ENCODE measurements at places on chromosomes 6 and 20.
A peak's percentile ranks its signal among the peaks of the same experiment; 100 is the strongest.

DNA sequence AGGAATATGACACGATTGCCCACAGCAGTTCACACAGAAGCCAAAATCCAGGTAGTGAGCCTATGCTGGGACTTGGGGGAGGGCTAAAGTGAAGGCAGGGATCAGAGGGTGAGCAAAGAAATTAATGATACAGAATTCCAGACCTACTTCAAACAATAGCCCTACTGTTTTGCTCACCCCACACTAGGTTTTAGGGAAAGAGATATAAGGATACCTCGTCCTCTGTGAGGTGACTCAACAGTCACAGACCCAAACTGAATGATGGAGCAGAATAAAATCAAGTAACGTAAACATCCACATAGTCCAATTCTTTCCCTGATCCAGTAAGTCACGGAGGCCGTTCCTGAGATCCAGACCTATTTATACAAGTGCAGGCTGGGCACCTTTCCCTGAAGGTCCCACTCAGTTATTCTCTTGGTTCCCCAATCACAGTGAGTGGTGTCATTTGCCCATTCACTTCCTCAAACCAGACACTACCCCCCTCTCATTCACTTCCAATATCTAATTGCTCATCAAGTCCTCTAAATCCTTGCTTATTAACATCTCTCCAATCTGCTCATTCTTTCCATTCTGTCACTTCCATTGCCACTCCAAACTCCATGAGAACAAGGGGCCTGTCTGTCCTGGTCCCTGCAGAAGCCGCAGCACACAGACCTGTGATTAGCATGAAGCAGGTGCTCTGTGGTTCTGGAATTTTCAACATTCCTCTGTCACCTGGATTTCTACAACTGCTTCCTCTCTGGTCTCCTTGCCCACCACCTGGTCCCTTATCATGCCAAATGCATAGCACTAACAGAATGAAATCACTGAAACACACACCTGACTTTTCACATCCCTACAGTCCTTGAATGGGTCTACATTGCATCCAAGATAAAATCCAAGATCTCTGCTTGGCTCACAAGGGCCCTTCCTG, 55.9 kb downstream of the ATXN1 start:
- DNase-seq = no peak

DNA sequence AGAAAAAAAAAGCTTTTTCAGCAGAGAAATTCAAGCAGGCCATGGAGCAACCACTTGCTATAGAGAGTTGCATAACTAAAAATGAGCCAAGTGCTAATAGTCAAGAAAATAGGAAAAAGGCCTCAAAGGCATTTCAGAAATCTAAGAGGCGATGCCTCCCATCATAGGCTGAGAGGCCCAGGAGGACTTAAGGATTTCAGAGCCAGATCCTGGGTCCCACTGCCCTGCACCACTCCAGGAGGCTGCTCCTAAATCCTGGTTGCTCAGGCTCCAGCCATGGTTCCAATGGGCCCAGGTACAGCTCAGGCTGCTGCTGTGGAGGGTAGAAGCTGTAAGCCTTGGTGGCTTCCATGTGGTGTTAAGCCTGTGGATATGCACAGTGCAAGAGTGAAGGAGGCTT, 5.5 kb downstream of the ZNF391 start:
- no peak for DNase-seq

GRCh38 chr6:7258231-7258763, 54.7 kb downstream of the SSR1 start:
- no peak for DNase-seq

GRCh38 chr20:43564455-43564854, 5.6 kb downstream of the SGK2 start:
- DNase-seq = no peak

DNA sequence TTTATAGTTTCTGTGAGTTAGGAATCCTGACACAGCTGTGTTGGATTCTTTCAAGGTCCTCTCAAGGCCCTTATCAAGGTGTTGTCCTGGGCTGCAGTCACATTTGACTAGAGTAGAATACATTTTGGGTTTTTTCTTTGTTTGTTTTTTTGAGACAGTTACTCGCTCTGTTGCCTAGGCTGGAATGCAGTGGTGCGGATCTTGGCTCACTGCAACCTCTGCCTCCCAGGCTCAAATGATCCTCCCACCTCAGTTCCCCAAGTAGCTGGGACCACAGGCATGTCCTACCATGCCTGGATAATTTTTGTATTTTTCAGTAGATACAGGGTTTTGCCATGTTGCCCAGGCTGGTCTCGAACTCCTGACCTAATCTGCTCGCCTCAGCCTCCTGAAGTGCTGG, 15.7 kb downstream of the NFYA start:
- DNase-seq = no peak

DNA sequence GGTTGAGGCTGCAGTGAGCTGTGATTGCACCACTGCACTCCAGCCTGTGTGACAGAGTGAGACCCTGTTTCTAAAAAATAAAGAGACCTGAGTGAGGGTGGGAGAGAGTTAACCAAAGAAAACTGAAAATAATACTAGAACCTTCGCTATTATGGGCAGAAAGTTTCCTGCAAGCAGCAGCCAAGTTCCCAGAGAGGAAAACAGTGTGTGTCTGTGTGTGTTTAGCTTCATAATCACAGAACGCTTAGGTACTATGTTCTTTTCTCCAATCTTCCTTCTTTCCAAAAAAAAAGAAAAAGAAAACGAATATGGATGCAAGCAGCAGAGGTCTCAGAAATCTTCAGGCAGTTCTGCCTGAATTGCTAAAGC, 170.0 kb downstream of the LY86 start:
- DNase-seq = no peak

DNA sequence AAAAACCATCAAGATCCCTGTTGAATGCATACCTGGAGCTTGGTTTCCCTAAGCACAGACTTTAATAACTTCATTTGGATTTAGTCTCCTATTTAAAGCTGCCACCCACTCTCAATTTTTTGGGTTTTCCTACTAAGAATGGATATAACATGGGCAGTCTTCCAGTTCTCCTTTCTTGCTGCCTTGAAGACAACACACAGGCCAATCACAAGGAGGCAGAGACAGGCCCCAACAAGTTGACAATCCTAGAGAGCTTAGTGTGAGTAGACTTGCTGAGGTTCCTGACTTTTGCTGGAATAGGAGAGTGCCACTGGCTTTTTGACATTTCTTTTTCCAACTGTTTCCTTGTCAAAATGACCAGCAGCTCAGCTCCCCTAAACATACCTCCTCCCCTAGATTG, 112.3 kb upstream of the ESR1 start:
- no peak for DNase-seq

- no peak for DNase-seq
These were observed 390.8 kb downstream of the GJA1 start for GRCh38 chr6:121826156-121826810.

DNA sequence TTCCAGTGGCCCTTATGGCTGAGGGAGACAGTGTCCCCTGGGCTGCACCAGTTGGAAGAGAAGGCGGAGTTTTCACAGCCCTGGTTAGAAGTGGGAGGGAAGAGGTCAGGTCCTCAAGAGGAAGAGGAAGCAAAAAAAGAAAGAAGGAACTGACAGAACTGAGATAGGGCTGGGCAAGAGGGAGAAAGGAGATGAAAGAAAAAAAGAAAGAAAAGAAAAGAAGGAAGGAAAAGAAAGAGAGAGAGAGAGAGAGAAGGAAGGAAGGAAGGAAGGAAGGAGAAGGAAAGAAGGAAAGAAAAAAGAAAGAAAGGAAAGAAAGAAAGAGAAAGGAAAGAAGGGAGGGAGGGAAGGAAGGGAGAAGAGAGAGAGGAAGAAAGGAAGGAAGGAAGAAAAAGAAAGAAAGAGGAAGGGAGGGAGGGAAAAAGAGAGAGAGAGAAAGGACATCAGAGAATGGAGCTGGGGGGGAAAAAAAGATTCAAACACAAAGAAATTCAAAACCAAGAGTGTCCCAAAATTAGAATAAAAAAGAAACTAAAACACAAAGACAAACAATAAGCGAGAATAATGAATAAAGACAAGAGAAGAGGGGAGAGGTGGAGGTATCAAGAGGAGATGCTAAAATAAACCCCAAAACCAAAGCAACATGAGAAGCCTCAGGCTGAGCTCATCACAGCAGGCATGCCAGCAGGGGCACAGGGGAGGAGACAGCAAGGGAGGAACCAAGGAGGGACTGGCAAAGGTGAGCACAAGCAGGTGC, 5.3 kb upstream of the FUCA2 start:
- DNase-seq = no peak

GRCh38 chr6:10759312-10759839, 11.8 kb downstream of the TMEM14B start:
- DNase-seq = peak; percentile 43

DNA sequence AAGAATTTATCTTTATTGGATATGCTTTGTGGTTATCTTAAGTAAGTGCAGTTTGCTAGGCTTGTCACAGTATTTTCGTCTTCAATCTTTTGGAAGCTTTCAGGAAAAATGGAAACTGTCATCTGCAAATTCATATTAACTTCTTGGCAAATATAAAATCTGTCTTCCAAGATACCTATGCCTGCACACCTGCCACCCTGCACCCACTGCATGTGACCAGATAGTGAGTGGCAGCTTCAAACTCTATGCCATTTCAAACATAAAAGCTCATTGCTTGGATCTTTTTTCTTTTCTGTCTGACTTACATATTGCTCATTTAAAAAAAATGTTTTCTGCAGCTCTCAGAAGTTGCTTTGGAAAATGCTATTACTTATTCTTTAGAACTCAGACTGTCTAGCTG, 14.1 kb downstream of the OPRM1 start:
- no peak for DNase-seq

GRCh38 chr6:129252377-129253071, 369.6 kb downstream of the LAMA2 start:
- no peak for DNase-seq

DNA sequence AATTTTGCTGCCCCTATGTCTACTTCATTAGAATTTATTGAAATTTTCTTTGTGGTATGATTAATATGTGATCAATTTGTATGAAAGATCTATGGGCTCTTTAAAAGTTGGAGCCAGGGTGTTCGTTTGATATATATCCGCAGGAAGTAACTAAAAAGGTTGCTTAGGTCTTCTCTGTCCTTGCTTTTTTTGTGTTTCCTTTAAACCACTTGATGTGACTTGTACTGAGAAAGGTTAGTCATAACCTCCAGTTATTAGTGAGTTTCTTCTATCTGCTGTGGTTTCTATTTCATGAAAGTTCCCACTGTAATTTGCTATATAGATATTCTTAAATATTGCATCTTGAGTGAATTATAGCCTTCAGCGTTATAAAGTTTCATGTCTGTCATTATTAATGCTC, 585.3 kb upstream of the ARID1B start:
- DNase-seq = no peak

DNA sequence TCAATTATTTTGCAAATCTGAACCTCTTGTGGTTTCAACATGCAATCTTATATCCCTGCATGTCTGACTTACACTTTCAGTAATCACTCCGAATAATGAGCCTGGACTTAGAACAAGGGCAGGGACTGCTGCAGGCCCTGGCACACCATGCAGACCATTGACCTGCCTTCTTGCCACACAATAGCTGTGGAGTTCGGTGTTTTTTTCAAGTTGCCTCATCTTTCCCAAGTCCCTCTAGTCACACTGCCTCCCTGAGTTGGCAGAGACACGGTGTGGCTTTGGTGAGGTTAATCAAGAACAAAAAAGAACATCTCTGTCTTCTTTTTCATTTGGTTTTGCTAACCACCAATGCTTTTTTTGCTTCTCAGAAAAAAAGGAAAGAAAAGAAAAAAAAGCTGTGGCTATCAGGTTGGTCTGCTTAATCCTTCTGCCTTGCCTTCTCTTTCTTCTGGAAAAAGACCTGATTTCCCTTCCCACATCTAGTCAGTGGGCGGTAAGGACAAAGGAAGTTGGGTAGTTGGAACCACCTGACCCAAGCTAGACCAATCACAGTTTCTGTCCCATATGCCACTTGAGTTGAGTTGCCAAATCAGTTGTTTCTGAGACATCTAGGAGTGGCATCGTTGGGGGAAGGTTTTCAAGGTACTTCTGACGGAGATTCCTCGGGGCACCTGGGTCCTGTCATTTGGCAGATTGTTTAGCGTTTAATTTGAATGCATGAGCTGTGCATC, 55.9 kb upstream of the TASP1 start:
- DNase-seq = no peak

DNA sequence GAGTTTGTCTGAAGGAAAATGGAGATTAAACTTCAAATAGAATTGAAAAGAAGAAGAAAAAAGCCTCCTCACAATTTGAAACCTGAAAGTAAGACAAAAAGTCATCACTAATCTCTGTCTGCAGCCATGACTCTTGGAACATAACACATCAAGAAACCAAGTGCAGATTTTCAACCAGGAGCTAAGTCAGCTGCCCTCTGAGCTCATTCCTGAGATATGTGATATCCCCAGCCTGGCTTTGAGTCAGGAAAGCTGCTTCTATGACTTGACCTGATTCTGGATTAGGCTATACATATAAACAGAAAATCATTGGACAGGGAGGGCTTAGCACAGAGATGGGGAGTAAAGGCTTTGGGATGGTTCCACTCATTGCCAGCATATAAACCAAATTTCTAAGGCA, 891.4 kb downstream of the TFAP2A start:
- DNase-seq = no peak

DNA sequence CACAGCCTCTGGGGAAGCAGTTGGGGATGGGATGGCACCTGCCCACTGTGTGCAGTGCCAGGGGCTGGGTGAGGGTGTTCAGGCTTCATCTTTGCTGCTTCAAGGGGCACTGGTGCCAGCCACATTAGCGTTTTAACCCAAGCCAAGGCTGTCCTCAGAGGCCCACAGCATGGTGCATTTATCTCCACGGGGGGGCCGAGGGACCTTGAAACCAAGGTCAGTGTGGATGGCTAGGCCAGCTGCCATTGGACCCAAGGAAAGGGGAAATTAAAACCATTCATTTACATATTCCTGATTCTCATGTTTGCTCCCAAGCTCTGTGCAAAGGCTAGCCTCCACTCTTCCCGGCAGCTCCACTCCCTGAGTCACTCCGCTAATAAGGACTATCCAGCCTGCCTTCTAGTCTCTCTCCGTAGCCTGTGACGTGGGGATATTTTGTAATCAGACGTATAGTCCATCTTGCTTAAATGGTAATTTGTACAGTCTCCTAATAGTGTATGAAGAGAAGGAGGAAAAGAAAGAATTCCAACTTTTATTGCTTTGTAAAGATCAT, 197.1 kb downstream of the CDH4 start:
- DNase-seq = no peak

- no peak for DNase-seq
These were observed 505.7 kb downstream of the CDKAL1 start for GRCh38 chr6:21039926-21040325.

DNA sequence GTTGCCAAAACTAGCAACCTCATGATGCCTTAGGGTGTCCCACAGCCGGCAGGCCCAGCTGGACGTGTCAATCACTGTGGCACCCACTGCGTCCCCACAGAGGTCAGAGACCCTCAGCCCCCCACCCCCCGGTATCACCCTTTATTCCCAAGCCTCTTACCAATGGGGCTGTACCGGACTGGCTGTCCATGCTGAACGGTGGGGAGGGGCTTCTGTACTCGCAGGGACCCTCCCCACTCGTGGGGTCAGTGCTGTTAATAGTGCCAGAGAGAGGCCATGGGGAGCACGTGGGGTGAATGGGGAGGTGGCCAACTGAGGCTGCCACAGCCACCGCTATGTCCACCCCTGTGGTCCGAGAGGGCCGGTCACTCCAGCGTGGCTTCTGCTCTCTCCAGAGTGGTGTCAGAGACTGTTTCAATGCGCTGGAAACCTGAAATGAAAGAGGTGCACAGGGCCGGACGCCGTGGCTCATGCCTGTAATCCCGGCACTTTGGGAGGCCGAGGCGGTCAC, 68.6 kb downstream of the THBS2 start:
- no peak for DNase-seq

Measured in LNCaP clone FGC (cell line).